ENCODE measurements at places on chromosomes 16 and 17.
A peak's percentile ranks its signal among the peaks of the same experiment; 100 is the strongest.

- H3K27me3 ChIP-seq = no peaks in the 10 kb centered on the region
- no peaks in the 10 kb centered on the region for H3K36me3 ChIP-seq
- H3K4me1 ChIP-seq = no peaks in the 10 kb centered on the region
These were observed 218.5 kb downstream of the CDH8 start for GRCh38 chr16:61817583-61818278.

DNA sequence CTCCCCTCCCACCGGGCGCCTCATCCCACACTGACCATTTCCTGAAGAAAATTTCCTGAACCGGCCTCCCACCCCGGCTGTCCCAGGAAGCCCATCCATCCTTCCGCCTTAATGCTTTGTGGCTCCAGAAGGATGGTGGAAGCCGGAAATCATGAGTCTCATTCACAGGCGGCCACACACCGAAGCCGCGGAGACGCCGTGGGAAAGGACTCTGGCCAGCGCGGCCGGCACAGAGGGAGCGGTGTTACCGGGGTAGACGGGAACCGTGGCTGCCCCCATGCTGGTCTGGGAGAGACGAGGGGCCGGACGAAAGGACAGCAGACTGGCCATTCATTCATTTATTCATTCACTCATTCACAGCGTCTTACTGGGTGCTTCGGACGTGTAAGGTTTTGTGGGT lies 326.8 kb downstream of the SEC14L1 start:
- no peak for DNase-seq
- no peak overlapping the region for H3K4me3 ChIP-seq
- H3K27ac ChIP-seq = peak overlapping the region; percentile 6
- no peaks in the 10 kb centered on the region for H3K27me3 ChIP-seq

DNA sequence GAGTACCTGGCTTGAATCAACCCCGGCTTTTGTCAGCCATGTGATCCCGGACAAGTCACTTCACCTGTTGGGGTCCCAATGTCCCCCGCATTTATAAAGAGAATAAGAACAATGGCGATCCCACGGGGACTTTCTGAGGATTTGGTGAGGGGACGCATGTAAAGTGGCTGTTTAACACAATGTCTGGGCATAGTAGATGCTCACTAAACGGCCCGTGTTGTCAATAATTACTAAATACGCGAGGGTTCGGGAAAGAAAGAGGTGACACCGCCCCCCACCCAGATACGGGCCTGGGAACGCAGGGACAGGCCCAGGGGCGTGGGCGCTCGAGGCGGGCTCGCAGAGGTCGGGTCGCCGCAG lies 1.8 kb downstream of the SYNGR3 start:
- peaks cover under 1% of the 10 kb centered on the region for H3K36me3 ChIP-seq
- H3K27me3 ChIP-seq = no peaks in the 10 kb centered on the region
- H3K4me3 ChIP-seq = no peak overlapping the region
- no peaks in the 10 kb centered on the region for H3K4me1 ChIP-seq
- no peak for DNase-seq

GRCh38 chr17:82944990-82945389 lies 105.2 kb upstream of the ZNF750 start:
- peaks cover 96% of the 10 kb centered on the region for H3K36me3 ChIP-seq
- no peaks in the 10 kb centered on the region for H3K27me3 ChIP-seq
- no peak overlapping the region for H3K27ac ChIP-seq
- no peak overlapping the region for H3K4me3 ChIP-seq
- H3K4me1 ChIP-seq = no peaks in the 10 kb centered on the region

DNA sequence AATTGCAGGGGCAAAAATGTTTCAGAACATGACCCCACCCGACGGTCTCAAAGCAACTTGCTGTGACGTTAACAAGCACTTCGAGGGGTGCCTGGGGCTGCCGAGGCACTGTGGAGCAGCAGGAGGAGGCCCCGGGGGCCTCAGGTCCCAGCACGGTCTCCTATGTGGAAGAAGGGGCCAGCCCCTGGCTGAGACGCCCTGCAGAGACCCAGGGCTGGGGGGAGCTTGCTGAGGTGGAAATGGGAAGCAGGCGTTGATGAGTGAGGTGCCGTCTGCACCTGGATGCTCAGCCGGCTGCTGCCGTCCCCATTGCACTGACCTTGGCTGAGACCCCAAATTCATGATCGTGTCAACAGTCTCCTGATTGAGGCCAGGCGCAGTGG lies 46.5 kb downstream of the NT5M start:
- no peak overlapping the region for H3K4me3 ChIP-seq
- no peak for DNase-seq
- H3K27ac ChIP-seq = no peak overlapping the region
- H3K4me1 ChIP-seq = peaks cover 3% of the 10 kb centered on the region

GRCh38 chr17:29194669-29195068 lies 14.5 kb upstream of the MYO18A start:
- peaks cover 15% of the 10 kb centered on the region for H3K27me3 ChIP-seq
- no peaks in the 10 kb centered on the region for H3K36me3 ChIP-seq
- H3K4me3 ChIP-seq = no peak overlapping the region
- no peaks in the 10 kb centered on the region for H3K4me1 ChIP-seq

DNA sequence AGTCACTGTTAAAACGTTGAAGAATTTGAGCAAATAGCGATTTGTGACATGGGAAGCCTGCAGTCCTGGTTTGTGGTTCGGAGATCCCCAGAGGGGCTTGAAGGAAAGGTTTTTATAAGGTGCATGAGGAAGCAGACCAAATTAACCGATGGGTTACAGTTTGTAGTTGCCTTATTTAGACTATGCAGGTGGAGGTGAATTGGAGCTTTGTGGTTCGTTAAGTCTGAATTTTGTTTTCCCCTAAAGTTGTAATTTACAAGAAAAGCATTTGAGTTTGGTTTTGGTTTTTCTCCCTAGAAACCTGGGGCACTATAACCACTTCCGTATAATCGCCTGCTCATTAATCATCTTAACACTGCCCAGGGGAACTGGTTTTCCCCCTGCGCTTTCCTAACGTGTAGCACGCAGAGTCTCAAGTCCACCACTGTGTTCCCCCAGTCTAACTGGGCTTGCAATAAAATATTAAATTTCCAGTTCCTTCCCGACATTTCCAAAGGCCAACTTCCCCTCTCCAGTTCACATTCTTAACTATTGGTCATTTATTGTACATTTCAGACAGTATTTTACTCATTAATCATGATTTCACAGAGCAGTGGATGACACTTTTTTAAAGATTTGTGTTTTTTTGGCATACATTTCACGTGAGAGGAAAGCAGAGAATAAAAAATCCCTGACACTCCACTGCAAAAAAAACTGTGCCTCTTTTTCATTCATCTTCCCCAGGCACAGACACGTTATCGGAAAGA lies 932 bp downstream of the ZNF267 start:
- no peaks in the 10 kb centered on the region for H3K27me3 ChIP-seq
- no peak for DNase-seq
- peaks cover 52% of the 10 kb centered on the region for H3K4me1 ChIP-seq
- peak overlapping the region; percentile 93 for H3K27ac ChIP-seq

GRCh38 chr17:57984936-57985674 lies 2.9 kb downstream of the VEZF1 start:
- H3K4me1 ChIP-seq = peaks cover 61% of the 10 kb centered on the region
- H3K4me3 ChIP-seq = no peak overlapping the region
- H3K27me3 ChIP-seq = no peaks in the 10 kb centered on the region
- no peak for DNase-seq
- no peak overlapping the region for H3K27ac ChIP-seq
- peaks cover 49% of the 10 kb centered on the region for H3K36me3 ChIP-seq

- DNase-seq = no peak
- H3K27ac ChIP-seq = no peak overlapping the region
- no peaks in the 10 kb centered on the region for H3K27me3 ChIP-seq
These were observed 11.0 kb upstream of the ZG16 start for GRCh38 chr16:29767062-29767461.
